CD8-positive, alpha-beta memory T cell (primary cell): ENCODE measurements at places on chromosomes 13 and 19.

- no peak overlapping the region for H3K27ac ChIP-seq
- DNase-seq: no peak
- no peaks in the 10 kb centered on the region for H3K36me3 ChIP-seq
- H3K4me1 ChIP-seq: no peaks in the 10 kb centered on the region
Measured at GRCh38 chr13:35057858-35058257, 115.8 kb downstream of the NBEA start.

- H3K27ac ChIP-seq: no peak overlapping the region
- no peaks in the 10 kb centered on the region for H3K27me3 ChIP-seq
- H3K4me3 ChIP-seq: no peak overlapping the region
- DNase-seq: no peak
- H3K36me3 ChIP-seq: no peaks in the 10 kb centered on the region
- H3K4me1 ChIP-seq: no peaks in the 10 kb centered on the region
Measured at GRCh38 chr13:23861310-23861709, 27.9 kb downstream of the MIPEP start.

- H3K36me3 ChIP-seq: no peaks in the 10 kb centered on the region
- H3K27me3 ChIP-seq: peaks cover 15% of the 10 kb centered on the region
- no peak overlapping the region for H3K27ac ChIP-seq
Measured at GRCh38 chr13:113292021-113292862, 4.8 kb upstream of the LAMP1 start.

- DNase-seq: no peak
- no peak overlapping the region for H3K27ac ChIP-seq
- no peak overlapping the region for H3K4me3 ChIP-seq
- H3K36me3 ChIP-seq: no peaks in the 10 kb centered on the region
Measured at GRCh38 chr13:75079226-75079625, 402.7 kb downstream of the TBC1D4 start.

DNA sequence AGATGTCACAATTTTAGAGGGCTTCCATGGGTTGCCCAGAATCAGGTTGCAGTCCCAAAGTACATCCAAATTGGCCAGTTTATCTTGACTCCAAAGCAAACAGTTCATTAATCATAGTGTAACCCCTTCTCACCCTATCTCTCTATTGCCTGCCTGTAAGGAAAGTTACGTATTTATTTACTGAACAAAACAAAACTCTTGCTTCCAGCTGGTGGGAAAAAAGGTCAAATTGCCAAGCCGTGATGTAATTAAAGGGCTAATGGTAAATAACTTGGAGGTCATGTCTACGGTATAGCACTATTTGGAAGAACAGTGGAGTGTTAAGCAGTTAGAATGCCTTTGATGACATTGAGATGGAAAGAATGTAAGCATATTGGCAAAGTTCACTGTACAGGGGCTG, 214.0 kb downstream of the DLEU7 start:
- no peak overlapping the region for H3K4me3 ChIP-seq
- no peak overlapping the region for H3K27ac ChIP-seq
- DNase-seq: no peak
- H3K27me3 ChIP-seq: no peaks in the 10 kb centered on the region

GRCh38 chr19:56988299-56988698, 131.5 kb upstream of the USP29 start:
- no peak overlapping the region for H3K27ac ChIP-seq
- H3K27me3 ChIP-seq: no peaks in the 10 kb centered on the region
- DNase-seq: no peak
- no peak overlapping the region for H3K4me3 ChIP-seq
